Glutamatergic neuron (in vitro differentiated cells): ENCODE measurements at places on chromosomes 3 and 15.
A peak's percentile ranks its signal among the peaks of the same experiment; 100 is the strongest.

GRCh38 chr15:31396881-31397560 lies 70.4 kb downstream of the KLF13 start:
- peak; percentile 92 for DNase-seq

GRCh38 chr3:116057400-116058006 lies 387.8 kb downstream of the LSAMP start:
- no peak for DNase-seq

GRCh38 chr3:164791263-164791662 lies 287.0 kb downstream of the SI start:
- DNase-seq = no peak

GRCh38 chr15:27884726-27885125 lies 214.4 kb downstream of the OCA2 start:
- DNase-seq = no peak
